ENCODE measurements at places on chromosomes 7 and 10.
A peak's percentile ranks its signal among the peaks of the same experiment; 100 is the strongest.

- no peak for DNase-seq
Observed at GRCh38 chr10:32411797-32412498, 34.0 kb upstream of the CCDC7 start.

GRCh38 chr10:112666094-112666493, 219.1 kb downstream of the VTI1A start:
- peak; percentile 18 for DNase-seq

GRCh38 chr10:27500886-27501285, 3.2 kb upstream of the RAB18 start:
- no peak for DNase-seq

- DNase-seq, result peak; percentile 75
Observed at GRCh38 chr7:41188163-41189130, 514.4 kb downstream of the INHBA start.

GRCh38 chr10:79324032-79324695, 23.1 kb upstream of the PPIF start:
- no peak for DNase-seq

GRCh38 chr7:574661-575395, 55.2 kb upstream of the PDGFA start:
- DNase-seq, result no peak

- DNase-seq, result no peak
Observed at GRCh38 chr7:30678805-30679204, 3.5 kb downstream of the CRHR2 start.

DNA sequence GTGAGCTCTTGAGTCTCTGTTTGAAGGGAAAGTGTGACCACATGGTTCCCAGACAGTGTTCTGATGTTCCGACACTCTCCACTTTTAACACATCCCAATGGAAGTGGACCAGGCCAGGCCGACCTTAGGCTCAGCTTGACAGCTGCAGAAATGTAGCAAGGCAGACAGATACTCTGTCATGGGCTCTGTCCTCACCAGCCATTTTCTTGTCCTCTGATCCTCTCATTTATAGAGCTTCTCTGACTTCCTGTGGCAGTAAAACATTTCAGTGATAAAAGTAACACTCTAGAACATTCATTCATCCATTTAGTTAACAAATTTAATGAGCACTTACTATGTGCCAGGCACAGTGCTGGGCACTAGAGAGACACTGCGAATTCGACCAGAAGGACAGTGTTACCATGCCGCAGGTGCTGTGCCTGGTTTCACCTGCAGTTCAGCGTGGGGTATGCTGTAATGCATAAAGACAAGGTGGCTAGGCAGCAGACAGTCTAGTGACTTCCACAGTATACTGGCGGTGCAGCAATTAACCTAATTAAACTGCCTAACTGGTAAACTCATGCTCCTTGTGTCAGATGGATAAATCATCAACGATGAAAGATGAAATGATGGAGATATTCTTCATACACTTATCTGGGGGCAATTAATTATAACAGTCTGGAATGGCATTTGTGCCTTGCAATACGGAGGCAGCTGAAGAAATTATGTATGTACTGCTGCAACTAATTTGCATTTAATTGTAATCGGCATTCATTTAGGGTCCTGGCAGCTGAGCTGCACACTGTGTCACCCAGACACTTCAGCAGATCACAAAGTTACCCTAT, 188.1 kb downstream of the NRP1 start:
- DNase-seq, result no peak

DNA sequence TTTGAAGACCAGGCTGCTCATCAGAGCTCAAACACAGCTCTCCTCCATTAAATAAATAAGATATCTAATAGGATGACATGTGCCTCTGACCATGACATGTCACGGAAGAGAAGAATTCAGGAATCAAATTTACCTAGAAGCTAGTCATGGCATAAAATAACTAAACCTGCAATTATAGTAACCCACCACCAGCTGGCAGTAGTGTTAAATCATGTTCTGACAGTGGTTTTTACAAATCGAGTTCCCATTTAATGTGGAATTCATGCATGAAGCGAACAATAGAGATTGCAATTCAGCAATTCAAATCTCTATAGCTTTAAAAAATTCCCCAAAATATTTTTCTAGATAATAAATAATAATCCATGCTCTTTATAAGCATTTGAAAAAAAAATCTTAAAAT, 74.6 kb upstream of the IKZF1 start:
- no peak for DNase-seq

GRCh38 chr10:95459446-95460045, 101.6 kb downstream of the SORBS1 start:
- DNase-seq, result no peak

- DNase-seq, result peak; percentile 47
Observed at GRCh38 chr10:30219971-30220751, 128.9 kb downstream of the MTPAP start.

GRCh38 chr10:8225187-8225586, 170.7 kb downstream of the GATA3 start:
- DNase-seq, result no peak

DNA sequence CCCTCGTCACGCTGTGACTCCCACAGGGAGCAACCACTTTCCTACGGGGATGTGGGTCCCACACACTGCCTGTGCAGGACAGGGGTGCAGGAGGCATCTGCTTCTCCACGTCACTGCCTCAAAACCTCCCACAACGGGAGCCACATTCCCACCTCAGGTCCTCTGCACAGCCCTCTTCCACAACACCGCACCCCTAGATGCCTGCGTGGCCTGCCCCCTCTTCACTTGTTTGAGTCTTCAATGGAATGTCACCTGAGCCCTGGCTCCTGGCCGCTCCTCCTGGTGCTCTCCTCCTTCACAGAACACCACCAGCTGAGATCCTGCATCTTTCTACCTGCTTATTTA, 73.6 kb downstream of the MAD1L1 start:
- DNase-seq, result no peak

GRCh38 chr7:140695381-140695780, 1.1 kb upstream of the NDUFB2 start:
- DNase-seq, result no peak

- DNase-seq, result peak; percentile 47
Observed at GRCh38 chr7:36440880-36441279, 51.2 kb downstream of the ANLN start.

DNA sequence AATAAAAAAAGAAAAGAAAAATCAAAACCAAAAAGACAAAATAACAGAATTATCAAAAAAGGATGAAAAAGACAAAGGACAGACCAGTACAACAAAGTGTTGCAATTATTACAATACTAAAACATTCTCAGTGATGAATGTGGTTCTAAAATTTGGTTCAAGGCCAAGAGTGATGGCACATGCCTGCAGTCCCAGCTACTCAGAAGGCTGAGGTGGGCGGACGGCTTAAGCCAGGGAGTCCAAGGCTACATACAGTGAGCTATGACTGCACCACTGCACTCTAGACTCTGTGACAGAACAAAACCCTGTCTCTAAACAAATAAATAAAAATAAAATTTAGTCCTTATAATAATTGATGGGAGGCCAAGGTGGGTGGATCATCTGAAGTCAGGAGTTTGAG, 14.5 kb downstream of the BAZ1B start:
- DNase-seq, result peak; percentile 8

DNA sequence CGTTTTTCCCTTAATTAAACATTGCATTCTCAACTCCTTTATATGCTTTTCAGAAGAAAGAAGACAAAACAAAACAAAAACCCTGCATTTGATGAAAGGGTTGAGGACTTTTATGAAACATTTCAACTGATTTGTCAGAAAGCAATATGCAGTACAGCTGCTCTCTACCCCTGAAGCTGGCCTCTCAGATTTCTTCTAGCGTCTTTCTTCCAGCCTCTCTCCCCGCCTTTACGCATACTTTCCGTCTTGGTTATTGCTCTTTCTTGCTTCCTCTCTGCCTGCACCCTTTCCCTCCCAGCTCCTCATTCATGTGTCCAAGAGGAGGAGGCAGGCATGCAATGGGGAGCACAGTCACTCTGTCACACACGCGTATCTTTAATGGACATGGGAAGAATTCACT, 91.0 kb upstream of the COL1A2 start:
- peak; percentile 86 for DNase-seq

GRCh38 chr10:17026686-17027485, 102.7 kb downstream of the CUBN start:
- DNase-seq, result peak; percentile 58

DNA sequence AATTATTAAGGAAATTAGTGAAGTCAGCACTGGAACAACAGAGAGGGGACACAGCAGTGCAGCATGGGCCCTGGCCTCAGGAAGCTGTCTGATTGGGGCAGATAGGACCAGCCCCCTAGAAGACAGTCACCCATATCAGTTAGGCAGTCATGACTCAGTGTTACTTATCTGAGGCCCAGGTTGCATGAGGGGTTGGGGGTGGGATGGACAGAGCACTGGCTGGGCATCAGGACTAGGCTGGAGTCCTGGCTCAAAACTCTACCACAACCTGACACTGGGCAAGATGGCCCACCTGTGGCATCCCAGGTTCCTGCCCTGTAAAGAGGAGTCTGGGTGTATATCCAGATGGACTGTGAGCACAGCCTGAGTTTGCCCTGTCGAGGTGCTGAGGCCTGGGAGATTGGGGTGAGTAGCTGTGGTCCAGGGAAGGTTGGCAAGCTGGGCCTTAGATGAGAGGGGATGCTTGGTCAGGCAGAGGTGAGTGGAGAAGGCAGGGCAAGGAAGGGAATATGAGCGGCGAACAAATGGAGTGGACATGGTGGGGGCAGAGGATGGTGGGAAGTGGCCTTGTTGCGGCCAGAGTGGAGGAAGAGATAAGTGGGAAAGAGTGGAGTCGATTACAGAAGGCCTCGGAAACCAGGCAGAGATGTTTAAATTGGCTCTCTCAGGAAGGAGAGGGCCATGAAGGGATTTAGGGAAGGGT, 37.5 kb downstream of the HK1 start:
- no peak for DNase-seq

Data from AG10803 (cell line).